ENCODE measurements at places on chromosomes 2 and 18.
A peak's percentile ranks its signal among the peaks of the same experiment; 100 is the strongest.

DNA sequence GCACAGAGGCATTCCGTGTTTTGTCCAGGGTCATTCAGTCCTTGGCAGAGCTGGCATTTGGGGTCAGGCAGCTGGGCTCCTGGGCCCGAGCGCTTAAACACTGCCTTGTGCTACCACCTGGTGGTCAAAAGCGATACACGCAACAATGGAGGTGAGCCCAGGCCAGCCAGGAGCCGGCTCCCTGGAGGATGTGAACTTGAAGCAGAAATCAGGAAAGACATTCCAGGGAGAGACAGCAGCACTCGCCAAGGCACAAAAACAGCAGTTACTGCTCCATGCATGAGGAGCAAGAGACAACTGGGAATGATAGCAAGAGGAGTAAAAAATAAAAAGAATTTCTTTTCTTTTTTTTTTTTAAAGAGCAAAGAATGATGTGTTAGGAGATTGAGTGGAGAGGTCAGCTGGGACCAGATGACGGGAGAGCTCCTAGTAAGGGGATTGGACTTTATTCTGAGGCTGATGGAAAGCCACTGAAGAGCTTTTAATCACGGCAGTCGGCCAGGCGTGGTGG, 20.7 kb downstream of the SCYGR8 start:
- peak; percentile 86 for DNase-seq

DNA sequence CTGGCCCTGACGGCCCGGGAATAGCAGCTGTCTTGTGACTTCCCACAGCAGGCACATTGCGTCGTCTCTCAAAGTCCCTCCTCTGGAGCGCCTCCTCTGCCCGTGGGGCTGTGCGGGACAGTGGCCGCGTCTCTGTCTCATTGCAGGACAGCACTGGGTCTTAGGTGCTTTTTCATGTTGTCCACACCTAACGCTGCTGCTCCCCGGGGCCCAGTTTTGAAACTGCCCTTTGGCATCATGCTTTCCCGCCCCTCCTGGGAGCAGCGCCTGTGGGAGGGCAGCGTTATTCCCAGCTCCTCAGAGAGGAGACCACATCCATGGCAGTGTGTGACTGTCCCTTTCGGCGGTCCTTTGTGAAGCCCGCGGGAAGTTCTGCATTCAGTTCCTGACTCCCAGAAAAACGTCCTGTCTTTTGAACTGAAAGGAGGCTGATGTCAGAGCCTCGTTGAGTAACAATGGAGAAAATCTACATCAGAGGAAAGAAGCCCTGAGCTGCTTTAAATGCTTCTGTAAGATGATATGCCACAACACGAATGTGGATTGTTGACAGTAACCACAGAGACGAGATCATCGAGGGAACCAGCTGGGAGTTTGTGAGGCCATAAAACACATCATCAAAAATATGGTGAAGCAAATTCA, 226.0 kb downstream of the FAM210A start:
- DNase-seq = peak; percentile 89

GRCh38 chr18:22678486-22678885, 254.6 kb upstream of the RBBP8 start:
- no peak for DNase-seq

DNA sequence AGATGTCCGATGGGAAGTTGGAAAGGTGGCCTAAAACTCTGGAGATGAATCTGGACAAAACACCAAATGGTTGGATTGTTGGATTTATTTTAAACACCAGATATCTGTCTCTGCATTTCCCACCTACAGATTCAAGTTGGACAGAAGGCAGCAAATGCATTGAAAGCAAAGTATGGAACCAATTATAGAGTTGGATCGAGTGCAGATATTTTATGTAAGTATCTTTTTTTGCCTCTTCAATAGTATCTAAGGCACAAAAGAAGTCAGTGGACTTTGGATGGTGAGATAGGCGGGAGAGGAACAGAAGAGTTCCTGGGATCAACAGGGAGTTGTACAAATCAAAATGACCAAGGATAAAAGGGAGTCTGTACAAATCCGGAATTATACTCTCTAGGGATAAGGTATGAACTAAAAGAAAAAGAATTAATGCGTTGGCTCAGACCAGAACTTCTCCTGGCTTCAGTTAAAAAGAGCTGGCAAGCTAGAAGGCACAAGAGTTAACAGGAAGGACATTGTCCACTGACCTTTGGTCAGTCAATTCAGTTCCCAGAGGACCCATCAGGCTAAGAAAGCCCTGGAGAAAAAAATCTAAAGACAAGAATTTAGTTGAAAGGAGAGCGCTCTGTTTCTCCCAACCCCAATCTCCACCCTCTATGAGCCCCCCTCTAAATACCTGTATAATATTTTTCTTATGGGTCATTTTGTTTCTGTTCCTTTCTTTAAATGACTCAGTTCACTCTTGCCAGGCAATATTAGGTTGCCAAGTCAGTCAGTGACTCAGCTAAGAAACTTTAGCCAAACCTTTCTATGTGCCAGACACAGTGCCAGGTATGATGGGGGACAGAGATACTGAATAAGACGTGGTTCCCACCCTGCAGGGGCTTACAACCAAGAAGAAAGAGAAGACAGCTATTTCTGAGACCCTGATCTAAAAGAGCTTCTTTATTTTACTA, 29.1 kb downstream of the CPO start:
- DNase-seq = no peak

DNA sequence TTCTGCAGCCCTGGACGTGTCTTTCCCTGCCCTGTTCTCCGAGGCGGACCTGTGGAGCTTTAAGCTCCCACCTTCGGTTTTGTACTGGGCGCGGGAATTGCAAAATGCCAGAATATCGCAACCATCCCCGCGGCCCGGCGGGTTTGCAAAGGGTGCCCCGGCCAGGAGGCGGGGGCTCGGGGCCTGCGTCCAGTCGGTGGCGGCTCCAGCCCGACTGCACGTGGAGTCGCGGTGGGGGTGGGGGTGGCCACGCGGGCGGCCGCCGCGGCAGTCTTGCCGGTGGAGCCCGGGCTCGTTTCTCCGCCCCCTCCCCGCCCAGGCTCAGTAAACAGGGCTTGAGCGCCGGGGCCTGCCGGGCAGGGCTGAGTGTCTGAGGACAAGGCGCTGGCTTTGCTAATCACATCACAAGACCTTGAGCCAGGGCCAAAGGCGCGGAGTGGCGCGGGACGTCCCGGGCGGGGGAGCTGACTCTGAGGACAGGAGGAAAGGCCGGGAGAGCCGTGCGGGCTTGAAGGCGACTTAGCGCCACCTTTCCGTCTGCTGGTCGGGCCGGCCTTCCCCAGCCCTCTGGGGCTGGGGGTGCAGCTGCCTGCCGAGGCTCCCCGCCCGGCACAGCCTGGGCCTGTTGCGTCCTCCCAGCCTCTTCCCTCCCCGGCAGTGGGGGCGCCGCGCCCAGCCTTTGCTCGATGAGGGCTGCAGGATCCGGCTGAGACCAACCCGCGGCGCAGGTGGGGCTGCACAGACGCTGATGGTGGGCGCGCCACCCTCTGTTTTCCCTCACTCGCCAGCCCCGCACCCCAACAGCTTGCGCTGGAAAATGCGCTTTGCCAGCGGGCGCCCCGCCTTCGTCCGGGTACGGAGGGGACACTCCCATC, 786 bp upstream of the ZFP36L2 start:
- peak; percentile 93 for DNase-seq

- DNase-seq = no peak
These were observed 253.5 kb upstream of the CDH20 start for GRCh38 chr18:61079714-61080113.

- DNase-seq = no peak
These were observed 1472.3 kb upstream of the CELF4 start for GRCh38 chr18:39037925-39038324.

DNA sequence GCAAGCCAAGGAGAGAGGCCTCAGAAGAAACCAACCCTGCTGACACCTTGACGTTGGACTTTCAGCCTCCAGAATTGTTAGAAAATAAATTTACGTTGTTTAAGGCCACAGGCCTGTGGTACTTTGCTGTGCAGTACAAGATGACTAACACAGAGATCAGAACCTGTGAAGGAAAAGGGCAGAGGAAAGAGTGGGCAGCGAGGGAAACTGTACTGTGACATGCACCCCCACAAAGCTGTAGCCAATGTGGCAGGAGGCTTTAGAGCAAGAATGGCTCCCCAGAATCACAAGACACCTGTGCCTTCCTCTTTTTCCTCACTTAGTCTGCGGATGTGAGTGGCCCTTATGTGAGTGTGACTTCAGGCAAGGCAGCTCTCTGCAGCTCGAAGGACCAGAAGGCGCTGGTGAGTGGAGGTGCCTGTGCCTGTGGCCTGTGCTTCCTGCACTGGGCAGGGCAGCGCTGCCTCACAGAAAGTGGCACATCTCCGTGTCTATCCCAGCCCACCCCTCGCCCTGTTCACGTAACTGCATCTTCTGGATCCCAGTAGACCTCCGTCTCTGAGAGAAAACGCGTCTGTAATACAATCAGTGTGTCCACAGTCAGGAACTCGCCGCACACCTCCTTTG, 89.5 kb downstream of the MRPS9 start:
- no peak for DNase-seq

DNA sequence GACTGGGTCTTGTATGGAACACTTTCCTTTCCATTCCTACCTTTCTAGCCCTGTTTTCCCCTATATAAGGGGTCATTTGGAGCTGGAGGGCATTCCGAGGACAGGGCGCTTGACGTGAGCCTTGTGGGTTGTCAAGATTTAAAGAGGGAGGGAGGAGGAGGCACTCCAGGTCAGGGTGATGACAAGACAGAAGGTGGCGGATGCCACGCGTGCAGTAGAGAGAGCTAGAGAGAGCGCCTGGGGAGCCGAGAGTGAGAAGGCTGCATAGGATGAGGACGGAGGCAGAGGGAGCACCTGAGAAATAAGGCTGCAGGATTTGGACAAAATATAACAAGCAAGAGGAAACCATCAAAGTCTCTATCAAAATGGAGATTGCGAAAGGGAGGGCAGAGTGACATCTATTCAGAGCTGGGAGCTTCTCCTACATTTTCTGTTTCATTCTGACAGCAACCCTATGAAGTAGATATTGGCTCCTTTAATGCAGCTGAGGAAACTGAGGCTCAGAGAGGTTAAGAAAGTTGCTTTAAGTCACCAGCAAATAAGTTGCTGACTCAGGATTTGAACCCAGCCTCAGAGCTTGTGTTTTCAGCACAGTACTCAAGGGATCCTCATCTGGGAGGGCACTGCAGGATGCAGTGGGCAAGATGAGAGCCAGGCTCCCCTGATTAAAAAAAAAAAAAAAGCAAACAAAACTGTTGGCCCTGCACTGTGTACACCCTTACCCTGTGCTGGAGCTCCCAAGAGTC, 124.2 kb downstream of the MRO start:
- no peak for DNase-seq

- DNase-seq = peak; percentile 92
These were observed 8.7 kb downstream of the TMEM198 start for GRCh38 chr2:219552382-219553167.

GRCh38 chr2:42105330-42106256, 57.8 kb downstream of the PKDCC start:
- no peak for DNase-seq

GRCh38 chr2:8574196-8575037, 107.4 kb upstream of the ID2 start:
- DNase-seq = no peak

DNA sequence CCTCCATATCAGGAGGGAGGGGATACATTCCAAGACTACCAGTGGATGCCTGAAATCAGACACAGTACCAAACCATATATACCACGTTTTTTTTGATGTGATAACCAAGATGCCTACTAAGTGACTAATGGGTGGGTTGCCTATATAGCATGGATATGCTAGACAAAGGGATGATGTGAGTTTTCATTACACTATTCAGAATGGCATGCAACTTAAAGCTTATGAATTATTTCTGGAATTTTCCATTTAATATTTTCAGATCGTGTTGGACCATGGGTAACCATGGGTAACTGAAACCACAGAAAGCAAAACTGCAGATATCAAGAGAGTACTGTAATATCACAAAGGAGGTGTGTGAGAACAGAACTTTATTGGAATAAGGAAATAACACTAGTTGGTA, 39.6 kb upstream of the CRACDL start:
- DNase-seq = no peak

DNA sequence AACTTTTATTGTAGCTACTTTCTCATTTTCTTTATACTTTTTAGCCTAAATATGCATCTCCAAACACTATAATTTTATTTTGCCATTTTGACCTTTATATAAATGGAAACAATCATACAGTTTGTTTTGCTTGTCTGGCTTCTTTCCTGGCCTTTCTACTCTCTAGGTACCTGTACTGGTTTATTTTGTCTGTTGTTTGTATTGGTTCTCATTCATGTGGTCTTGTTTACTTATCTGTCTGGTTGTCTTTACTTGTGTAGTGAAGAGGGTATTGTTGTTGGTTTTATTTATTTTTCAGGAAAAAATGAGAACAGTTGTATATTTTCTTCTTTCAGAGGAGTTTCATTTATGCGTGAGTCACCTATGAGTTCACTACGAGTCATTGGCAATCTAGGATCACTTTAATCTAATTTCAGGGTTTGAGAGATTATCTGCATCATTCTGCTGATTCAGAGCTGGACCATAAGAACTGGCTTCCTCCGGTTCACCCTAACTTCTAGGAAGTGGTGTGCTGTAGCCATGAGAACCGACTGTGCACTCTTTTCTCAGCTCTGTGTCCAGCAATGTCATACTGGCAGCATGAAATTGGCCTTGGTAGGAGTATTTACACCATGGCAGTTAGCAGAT, 33.1 kb upstream of the HDAC4 start:
- no peak for DNase-seq

- no peak for DNase-seq
These were observed 86.7 kb upstream of the UBE2E3 start for GRCh38 chr2:180893752-180894151.

DNA sequence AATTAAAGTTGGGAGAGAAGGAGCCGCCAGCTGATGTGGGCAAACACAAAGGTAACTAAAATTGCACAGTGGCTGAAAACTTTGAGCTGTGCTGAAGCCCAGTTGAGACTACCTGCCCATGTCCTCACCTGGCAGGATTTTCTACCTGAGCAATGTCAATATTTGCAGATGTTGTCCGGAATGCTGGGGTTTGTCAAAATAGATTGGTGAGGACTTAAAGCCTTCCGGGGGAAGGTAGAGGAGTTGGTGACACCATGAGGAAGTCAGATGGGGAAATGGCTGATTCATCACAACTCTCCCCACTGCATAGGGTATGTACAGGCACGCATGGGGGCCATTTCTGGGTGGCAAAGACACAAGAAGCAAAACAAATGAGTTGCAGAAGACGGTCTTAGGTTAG, 114.9 kb downstream of the ALK start:
- no peak for DNase-seq

GRCh38 chr2:233542507-233542906, 24.1 kb downstream of the USP40 start:
- DNase-seq = no peak

GRCh38 chr18:61803393-61803792, 89.4 kb downstream of the RNF152 start:
- DNase-seq = no peak

DNA sequence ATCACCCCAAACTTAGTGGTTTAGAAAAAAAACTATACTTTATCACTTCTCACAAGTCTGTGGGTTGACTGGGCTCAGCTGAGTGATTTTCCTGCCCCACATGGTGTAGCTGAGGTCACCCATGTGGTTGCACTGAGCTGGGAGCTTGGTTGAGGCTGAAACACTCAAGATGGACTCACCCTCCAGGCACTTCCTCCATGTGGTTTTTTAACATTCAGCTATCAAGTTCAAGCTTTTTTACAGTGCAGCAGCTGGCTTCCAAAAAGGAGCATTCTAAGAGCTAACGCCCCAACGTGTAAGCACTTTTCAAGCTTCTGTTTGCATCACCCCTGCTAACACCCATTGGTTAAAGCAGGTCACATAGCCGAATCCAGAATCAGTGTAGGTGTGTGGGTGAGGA, 105.9 kb upstream of the CREB1 start:
- no peak for DNase-seq

Data from mesendoderm (in vitro differentiated cells).